ENCODE measurements at places on chromosomes 7 and 10.

DNA sequence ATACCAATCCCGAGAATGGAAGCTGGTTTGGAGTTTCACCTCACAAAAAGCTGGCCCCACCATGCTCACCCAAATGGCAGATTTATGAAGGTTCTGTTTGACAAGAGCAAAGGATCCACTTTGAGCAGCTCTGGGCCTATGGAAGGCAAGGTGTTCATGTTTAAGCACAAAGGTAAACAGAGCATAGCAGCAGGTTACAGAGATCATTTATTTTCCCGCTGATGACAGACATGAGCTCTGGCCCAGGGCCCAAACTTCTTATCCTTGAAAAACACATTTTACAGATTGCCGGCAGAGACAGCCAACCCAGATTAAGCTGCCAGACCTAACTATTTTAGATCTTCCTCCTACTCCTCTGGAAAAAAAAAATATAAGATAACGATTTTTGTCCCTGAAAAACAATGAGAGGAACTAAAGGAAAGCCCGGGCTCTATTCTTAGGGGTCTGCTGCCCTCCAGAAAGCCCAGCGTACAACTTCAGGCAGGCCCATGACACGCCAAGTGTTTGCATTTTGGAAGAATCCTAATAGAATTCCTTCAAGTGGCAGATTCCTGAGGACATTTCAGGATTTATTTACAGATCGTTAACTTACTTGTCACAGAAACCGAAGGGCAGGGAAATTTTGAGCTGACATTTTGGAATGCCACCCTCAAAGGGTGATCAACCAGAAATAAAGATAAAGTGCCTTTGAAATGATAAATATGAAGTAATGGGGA lies 40.0 kb downstream of the SYPL1 start:
- no peak for DNase-seq

- no peak for DNase-seq
Observed at GRCh38 chr10:101684782-101685181, 10.2 kb downstream of the FBXW4 start.

DNA sequence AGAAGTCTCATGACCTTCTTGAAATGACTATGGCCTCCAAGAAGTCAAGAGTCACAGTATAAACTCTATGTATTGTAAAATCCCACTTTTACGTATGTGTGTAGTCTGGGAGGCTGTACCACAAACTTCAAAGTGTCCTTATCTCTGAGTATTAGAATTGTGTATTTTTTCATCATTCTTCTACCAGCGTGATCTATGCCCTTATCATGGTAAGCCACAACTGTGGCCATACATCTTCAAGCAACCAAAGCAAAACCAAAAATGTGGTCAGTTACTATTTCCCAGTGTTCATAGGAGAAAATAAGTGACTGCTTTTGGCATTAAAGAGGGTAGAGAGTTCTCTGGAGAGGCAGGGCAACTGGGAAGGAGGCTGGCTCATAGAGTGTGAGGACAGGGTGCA lies 42.8 kb downstream of the SPOCK2 start:
- no peak for DNase-seq

DNA sequence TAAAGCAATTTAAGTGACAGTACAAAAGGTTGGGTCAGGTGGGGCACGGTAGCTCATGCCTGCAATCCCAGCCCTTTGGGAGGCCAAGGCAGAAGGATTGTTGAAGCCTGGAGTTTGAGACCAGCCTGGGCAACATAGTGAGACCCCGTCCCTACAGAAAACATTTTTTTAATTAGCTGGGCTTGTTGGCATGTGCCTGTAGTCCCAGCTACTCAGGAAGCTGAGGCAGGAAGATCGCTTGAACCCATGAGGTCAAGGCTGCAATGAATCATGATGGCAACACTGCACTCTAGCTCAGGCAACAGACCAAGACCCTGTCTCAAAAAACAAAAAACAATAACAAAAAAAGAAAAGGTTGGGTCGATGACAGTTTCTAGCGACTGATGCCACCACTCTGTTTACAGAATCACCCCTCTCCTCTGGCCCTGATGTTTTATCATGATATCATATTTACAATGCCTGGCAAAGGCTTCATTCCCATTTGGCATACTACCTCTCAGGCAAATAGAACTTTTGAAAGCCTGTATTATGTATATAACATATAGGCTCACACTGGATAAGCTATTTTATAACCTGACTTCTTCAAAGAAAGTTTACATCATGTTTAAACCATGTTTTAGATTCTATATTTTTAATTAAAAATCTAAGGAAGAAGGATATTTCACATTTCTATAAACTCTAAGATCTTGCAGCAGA lies 558 bp upstream of the ABCC2 start:
- DNase-seq = no peak

DNA sequence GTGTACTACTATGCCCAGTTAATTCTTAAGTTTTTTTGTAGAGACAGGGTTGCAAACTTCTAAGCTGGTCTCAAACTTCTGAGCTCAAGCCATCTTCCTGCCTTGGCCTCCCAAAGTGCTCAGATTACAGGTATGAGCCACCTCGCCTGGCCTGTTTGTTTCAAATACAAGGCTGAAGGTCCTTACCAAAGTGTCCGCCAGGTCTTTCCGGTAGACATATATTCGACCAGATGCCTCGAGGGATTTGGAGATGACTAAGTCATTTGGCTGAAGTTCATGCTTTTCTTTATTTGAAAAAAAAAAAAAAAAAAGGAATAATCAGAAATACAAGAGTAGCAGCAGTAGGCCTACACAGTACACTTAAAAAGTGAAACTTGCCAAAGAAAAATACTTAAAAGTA lies 204.5 kb upstream of the CDCA7L start:
- no peak for DNase-seq

- DNase-seq = no peak
Observed at GRCh38 chr10:7258948-7259523, 151.8 kb downstream of the SFMBT2 start.

- DNase-seq = no peak
Observed at GRCh38 chr7:155324012-155324917, 26.6 kb downstream of the INSIG1 start.

- DNase-seq = peak; percentile 29
Observed at GRCh38 chr10:119933179-119933578, 40.6 kb downstream of the SEC23IP start.

DNA sequence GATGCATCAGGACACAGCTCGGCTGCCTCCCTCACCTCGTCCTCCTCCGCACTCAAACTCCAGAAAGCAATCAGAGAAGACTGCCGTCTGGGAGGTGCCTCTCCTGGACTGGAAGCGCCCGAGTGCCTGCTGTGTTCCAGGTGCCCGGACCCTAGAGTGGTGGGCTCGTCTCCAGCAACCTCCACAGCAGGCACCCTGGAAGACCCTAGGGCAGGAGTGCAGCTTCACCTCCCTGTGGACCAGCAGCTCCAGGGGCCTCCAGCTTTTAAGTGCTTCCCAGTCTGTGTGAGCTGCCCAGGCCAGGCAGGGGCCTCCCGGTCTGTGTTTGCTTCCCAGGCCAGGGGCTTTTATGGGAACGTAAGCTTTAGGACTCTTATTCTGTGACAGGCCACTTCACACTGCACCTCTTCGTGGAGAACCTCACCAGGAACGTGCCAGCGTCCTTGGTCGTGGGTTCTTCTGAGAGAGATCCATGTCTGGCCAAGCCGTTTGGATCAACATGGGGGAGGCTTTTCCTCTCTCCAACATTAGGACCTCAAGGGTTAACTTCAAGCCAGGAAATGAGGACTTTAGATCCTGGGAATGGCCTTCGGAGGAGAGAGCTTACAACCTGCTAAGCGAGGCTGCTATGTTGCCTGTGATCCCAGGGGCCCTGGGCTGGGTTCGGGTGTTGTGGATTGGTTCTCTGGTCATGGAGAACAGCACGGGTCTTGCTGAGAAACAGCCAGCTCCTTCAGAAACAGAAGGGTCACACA lies 5.9 kb upstream of the PWWP2B start:
- no peak for DNase-seq

DNA sequence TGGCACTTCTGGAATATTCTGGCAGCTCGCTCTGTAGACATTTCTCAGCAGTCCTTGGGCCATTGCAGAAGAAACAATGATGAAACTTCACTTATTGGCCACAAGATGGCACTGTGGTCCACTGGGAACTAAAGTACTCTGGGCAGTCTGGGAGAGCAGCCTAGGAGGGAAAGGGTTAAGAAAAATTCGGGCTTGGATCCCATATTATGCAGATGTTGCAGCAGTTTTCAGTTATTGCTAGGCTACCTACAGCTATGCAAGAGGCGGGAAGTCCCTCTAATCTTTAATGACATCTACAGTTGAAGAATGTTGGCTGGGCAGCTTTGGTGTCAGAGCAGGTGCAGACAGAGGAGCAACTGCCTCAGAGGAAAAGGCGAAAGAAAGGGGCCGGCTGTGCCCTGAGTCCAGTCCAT lies 201.7 kb upstream of the PRSS58 start:
- peak; percentile 79 for DNase-seq

DNA sequence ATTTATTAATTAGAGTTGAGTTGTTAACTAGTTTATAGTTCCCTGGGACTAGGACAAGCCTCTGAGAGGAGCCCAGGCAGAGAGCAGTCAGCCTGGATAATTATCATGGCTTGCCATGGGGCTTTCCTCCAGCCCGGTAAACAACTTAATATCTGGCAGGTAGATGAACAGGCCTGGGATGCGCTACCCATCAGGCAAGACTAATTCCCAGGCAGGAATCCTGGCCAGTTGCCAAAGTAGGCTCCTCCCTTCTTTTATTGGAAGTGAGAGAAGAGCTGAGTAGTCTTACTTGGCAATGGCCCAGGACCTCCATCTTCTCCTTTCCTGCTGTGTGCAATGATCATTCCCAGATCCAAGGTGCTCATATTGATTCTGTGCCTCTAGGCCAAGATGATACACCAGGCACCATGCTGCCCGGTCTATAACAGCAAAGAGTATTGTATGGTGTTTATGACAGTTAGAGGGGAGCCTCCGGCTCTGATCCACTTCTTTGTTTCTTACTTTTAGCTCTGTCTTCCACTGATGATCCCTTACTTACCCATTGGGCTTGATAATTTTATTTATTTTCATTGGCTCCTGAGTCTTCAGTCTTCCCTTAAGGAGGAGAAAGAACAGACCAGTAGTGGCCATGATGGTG lies 408.7 kb downstream of the REEP3 start:
- DNase-seq = no peak

DNA sequence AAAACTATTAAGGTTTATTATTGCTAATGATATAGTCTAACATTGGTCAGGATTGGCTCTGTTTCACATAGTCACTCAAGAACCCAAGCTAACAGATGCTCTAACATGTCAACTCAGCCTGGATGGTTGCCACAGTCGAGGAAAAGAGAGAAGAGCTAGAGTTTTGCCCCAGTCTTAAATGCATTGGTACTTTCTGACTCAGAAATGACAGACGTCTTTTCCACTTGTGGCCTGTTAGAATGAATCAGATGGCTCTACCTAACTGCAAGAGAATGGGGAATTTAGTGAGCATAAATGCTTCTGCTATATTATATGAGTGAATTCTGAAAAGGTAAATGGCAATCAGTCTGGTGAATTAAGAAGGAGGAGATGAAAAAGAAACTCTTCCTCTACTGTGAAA lies 13.9 kb downstream of the HECTD2 start:
- DNase-seq = peak; percentile 48

GRCh38 chr7:135333946-135334345 lies 100.3 kb downstream of the STRA8 start:
- DNase-seq = no peak

- no peak for DNase-seq
Observed at GRCh38 chr10:11435581-11435981, 175.9 kb downstream of the USP6NL start.

GRCh38 chr10:131788386-131788785 lies 112.4 kb upstream of the PPP2R2D start:
- DNase-seq = no peak

DNA sequence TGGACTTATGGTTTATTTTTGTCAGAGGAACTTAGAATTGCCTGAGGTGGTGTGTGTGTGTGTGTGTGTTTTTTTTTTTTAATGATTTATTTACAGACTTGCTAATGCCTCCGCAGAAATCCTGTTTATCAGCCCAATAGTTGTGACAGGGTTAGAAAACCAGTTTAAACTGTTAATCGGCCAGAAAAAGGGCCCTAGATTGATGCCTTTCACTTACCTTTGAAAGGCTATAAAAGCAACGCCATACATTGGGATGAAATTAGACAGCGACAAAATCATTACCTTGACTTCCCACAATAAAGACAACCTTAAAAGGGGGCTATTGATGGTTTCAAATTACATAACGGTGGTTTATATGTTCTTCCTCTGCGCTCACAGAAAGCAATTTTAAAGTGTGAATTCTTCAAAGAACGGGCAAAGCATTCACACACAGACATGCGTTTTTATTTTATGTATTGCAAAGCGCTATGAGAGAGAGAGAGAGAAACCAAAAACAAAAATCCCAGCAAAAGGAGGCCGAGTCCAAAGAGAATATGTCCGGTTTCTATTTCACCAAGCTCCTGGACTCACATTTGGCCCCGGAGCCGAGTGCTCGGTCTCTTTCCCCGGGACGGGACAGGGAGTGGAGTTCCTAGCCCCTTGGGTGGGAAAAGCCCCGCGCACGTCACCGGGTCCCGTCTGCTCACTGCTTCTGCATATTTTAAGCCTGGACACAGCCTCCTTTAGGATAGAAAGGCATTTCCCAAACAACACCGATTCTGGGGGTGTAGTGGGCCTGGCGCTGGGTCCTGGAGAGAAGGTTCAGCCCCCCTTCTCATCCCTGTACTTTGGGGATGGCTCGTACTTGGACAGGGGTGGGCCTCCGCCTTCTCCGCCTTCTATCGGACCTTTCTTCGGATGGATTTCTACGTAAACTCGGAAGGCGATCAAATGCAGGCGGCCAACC lies 26.8 kb upstream of the VAX1 start:
- DNase-seq = no peak

DNA sequence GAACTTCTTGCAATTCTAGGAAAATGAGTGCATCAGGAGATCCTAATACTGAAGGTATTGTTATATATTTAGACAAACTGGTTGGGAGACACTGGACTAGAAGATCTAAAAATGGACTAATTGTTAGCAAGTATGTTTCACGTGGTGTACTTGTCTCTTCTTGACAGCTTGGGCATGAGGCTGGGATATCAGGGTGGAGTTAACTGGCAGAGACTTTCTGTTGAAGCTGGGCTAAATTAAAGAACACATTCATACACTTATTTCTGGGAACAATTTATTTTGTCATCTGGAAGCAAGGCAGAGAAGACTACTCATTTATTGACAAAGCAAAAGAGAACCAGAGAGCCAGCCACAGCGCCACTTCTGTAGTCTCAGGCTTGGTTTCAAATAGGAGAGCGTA lies 25.9 kb downstream of the TYW1 start:
- DNase-seq = no peak
